ENCODE measurements at places on chromosomes 5 and 9. TPM values are rescaled to one million over a fixed set of nuclear protein-coding genes. Genes with fewer than 3 reads are reported as not detected.
A peak's percentile ranks its signal among the peaks of the same experiment; 100 is the strongest.

- H3K27ac ChIP-seq = no peak overlapping the region
- no peaks in the 10 kb centered on the region for H3K27me3 ChIP-seq
- peak; percentile 70 for DNase-seq
- H3K4me1 ChIP-seq = no peaks in the 10 kb centered on the region
- no peaks in the 10 kb centered on the region for H3K36me3 ChIP-seq
Observed at GRCh38 chr5:95238560-95239325, 46.2 kb downstream of the MCTP1 start.

GRCh38 chr9:87420884-87421283, 76.8 kb upstream of the DAPK1 start:
- DNase-seq = no peak
- H3K4me3 ChIP-seq = no peak overlapping the region
- H3K36me3 ChIP-seq = no peaks in the 10 kb centered on the region
- no peaks in the 10 kb centered on the region for H3K4me1 ChIP-seq

DNA sequence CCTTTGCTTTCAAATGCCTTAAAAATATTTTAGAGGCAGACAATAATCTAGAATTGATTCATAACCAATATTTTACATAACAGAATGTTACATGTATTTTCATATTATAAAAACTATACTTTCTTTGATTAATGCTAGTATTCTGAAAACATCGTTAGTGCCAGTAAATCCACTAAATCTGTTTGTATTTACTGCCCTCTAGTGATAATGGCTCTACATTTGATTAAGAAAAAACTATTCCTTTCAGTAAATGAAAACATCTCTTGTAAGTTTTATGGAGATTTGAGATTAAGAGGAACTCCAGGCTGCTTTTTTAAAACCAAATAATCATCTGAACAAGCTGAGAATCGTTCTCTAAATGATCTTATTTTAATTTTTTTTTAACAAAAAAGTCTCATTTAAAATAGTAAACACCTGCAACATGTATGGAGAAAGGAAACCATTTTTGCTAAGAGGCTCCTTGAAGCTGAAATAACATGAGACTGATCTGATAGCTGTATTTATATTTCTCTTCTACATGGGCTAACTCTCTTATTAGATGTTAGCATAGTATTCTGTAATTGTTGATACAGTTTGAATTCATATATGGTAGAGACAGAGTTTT, 424.7 kb downstream of the RAB3C start:
- no peak overlapping the region for H3K4me3 ChIP-seq
- no peaks in the 10 kb centered on the region for H3K4me1 ChIP-seq
- no peak overlapping the region for H3K27ac ChIP-seq
- DNase-seq = peak; percentile 77
- H3K27me3 ChIP-seq = no peaks in the 10 kb centered on the region

GRCh38 chr5:146380714-146381113, 42.1 kb downstream of the POU4F3 start:
- H3K27me3 ChIP-seq = no peaks in the 10 kb centered on the region
- DNase-seq = no peak
- H3K4me1 ChIP-seq = peaks cover 5% of the 10 kb centered on the region
- H3K4me3 ChIP-seq = no peak overlapping the region
- H3K27ac ChIP-seq = no peak overlapping the region

DNA sequence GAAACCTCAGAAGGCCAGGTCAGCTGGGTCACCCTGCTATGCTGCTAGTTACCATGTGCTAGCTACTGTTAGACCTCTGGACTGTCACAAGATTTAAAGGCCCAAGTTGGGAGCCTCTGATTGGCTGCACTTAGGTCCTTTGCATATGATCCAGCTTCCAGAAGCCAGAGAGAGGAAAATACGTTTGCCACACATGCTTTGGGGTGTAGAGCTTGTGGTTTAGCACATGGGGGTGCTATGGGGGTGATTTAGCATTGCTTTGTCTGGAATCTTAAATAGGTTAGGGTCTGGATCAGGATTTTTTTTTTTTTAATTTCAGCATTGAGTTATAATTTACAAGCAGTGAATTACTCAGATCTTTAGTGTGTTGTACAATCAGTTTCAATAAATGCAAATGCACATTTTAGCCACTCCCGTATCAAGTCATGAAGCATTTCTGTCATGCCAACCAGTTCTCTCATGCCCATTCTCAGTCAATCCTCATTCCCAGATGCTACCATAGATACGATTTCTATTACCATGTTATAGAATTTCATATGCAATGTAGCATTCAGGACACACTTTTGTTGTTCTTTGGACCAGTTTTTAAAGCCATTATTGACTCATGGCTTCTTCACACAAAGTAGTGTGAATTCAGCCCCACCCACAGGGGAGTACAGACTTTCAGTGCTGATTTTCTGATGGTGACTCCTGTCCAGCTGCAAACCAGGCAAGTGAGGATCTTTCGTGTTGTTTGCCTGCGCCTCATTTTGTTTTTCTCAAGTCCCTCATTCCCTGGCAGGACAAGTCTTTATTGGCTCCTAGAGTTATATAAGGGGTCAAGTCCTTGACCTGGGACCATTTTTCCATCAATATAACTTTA, 250.4 kb downstream of the LRRC70 start:
- no peaks in the 10 kb centered on the region for H3K27me3 ChIP-seq
- H3K36me3 ChIP-seq = no peaks in the 10 kb centered on the region
- DNase-seq = no peak
- H3K4me3 ChIP-seq = no peak overlapping the region
- H3K27ac ChIP-seq = no peak overlapping the region

DNA sequence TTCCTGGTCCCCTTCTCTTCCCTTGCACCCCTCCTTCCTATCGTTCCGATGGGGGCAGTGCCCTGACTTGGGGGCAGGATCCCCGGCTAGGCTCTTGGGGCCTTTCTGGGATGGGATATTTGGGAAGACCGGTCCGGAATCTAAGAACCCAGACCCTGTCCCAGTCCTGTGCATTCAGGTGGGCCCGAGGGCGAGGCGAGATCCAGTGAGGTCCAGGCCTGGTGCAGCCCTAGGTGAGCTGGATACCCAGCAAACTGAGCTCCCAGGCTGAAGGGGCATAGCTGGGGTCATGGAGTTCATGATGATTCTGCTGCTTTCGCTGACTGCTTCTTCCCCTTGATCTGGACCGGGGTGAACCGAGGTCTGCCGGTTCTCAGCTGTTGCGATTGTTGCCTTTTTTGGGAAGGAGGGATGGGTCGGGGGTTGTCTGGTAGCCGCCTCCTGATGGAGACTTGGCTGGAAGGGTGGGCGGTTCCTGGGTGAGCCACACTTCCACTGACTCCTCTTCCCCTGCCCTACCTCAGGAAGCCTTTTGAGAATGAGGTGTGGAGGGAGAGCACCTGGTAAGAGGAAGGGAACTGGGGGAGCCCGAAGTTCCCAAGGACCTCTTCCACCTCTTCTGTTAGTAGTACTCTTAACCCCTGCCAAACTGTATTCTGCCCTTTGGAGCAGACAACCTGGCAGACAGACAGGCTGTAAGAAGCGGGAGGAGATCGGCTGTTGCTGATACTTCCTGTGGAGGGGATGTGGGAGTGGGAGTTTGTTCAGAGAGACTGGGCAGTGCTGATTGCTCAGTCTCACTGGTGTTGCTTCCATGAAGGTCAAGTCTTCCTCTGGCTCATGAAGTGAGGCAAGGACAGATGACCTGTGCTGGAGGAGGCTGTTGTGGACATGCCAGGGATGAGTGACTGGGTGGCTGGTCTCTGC, 1.0 kb downstream of the LRRC8A start:
- H3K36me3 ChIP-seq = peaks cover 30% of the 10 kb centered on the region
- DNase-seq = peak; percentile 24
- H3K27ac ChIP-seq = peak overlapping the region; percentile 91
- peak overlapping the region; percentile 85 for H3K4me3 ChIP-seq
- H3K4me1 ChIP-seq = peaks cover 46% of the 10 kb centered on the region
- no peaks in the 10 kb centered on the region for H3K27me3 ChIP-seq

GRCh38 chr9:12276505-12276904, 416.7 kb upstream of the TYRP1 start:
- no peaks in the 10 kb centered on the region for H3K36me3 ChIP-seq
- no peak for DNase-seq
- no peak overlapping the region for H3K27ac ChIP-seq
- no peak overlapping the region for H3K4me3 ChIP-seq

GRCh38 chr5:148839960-148840359, 13.5 kb downstream of the ADRB2 start:
- no peaks in the 10 kb centered on the region for H3K4me1 ChIP-seq
- no peaks in the 10 kb centered on the region for H3K36me3 ChIP-seq
- H3K27ac ChIP-seq = no peak overlapping the region
- DNase-seq = no peak
- H3K27me3 ChIP-seq = no peaks in the 10 kb centered on the region

DNA sequence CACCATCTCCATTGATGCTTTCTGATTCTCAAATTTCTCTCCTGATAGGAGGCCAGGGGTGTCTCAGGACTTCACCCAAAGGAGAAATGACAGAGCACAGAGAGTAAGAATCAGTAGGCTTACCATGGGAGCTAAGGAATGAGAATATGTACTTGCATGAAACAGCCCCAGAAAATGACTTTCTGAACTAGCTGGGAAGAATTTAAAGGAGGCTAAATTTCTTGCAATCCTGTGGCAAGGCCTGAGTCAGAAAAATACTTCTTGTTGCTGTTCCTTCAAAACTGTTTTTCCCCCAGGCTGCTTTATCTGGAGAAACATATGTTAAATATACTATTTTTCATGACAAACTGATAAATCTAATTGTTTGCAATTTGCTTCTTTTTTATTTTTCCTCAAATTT, 53.4 kb upstream of the FBXL7 start:
- no peaks in the 10 kb centered on the region for H3K27me3 ChIP-seq
- no peak for DNase-seq
- no peak overlapping the region for H3K4me3 ChIP-seq
- H3K36me3 ChIP-seq = no peaks in the 10 kb centered on the region

DNA sequence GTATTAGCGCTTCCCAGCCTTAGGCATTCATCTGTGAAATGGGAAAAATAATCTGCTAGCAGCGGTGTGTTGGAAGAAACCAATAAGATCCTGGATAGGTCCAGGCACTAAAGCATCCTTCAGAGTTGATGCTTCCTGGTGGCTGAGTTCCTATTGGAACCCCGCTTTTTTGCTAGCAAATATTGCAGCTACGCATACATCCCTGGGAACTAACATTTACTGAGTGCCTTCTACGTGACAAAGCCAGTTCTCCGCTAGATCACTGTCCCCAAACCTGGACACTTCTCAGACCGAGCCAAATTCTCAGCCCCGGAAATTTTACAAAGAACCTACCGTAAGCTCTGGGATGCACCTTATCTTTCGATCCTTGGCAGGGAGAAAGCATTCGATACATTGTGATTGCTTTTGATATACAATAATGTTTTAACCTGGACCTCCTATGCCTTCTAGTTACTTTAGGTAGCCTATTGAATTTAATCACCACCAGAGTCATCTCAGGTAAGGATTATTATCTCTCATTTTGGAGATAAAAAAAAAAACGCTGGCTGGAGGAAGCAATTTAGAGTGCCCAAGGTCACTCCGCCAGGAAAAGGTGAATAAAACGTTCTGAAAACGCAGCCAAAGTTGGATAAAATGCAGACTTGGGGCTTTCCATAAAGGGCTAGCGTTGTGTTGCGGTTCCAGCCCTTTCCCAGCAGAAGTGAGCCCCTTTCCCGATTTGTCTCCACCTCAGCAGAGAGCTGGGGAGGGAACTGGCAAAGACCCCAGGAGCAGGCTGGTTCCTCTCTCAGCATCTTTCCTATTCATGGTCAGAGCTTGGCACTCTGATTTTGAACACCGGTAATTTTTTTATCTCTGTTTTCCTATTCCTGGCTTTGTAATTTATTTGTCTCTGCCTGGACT, 2.6 kb upstream of the MSX2 start:
- H3K4me1 ChIP-seq = peaks cover 31% of the 10 kb centered on the region
- no peaks in the 10 kb centered on the region for H3K36me3 ChIP-seq
- H3K4me3 ChIP-seq = peak overlapping the region; percentile 10
- H3K27ac ChIP-seq = no peak overlapping the region
- peaks cover 93% of the 10 kb centered on the region for H3K27me3 ChIP-seq

- no peaks in the 10 kb centered on the region for H3K4me1 ChIP-seq
- no peak for DNase-seq
- H3K27ac ChIP-seq = no peak overlapping the region
- H3K4me3 ChIP-seq = no peak overlapping the region
- no peaks in the 10 kb centered on the region for H3K36me3 ChIP-seq
Observed at GRCh38 chr5:20654033-20654432, 666.0 kb upstream of the CDH18 start.

Gene ZNF169
- total RNA-seq = 9.3 TPM

Gene PPP2R2B
- total RNA-seq = 62.0 TPM

Gene C9orf153
- total RNA-seq = 1.2 TPM

Gene RNF180
- 16.6 TPM for total RNA-seq

Gene SLC36A2
- 0.30 TPM for total RNA-seq

Data from spinal cord (tissue), 10 donors.